Muscle of leg (tissue), 16 donors: ENCODE measurements at places on chromosomes 11 and 22. TPM values are rescaled to one million over a fixed set of nuclear protein-coding genes. Genes with fewer than 3 reads are reported as not detected.
A peak's percentile ranks its signal among the peaks of the same experiment; 100 is the strongest.

GSTT2B gene
- total RNA-seq, result 4.5 TPM

- DNase-seq, result no peak
- H3K27me3 ChIP-seq, result no peaks in the 10 kb centered on the region
- H3K27ac ChIP-seq, result no peak overlapping the region
- H3K4me1 ChIP-seq, result peaks cover 4% of the 10 kb centered on the region
Observed at GRCh38 chr22:30649430-30650007, 13.9 kb downstream of the SLC35E4 start.

DNA sequence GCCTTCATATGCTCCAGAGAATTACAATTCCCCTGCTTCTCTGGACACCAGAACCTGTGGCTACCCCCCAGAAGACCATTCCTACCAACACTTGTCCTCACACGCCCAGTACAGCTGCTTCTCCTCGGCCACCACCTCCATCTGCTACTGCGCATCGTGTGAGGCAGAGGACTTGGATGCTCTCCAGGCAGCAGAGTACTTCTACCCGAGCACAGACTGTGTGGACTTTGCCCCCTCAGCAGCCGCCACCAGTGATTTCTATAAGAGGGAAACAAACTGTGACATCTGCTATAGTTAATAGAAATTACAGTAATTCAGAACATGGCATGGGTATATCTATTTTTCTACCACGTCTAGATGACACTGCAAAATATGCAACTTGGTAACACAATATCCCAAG is 9.8 kb downstream of the POU2AF3 start:
- peak; percentile 79 for DNase-seq
- no peaks in the 10 kb centered on the region for H3K36me3 ChIP-seq
- peak overlapping the region; percentile 3 for H3K27ac ChIP-seq
- H3K4me3 ChIP-seq, result no peak overlapping the region

DNA sequence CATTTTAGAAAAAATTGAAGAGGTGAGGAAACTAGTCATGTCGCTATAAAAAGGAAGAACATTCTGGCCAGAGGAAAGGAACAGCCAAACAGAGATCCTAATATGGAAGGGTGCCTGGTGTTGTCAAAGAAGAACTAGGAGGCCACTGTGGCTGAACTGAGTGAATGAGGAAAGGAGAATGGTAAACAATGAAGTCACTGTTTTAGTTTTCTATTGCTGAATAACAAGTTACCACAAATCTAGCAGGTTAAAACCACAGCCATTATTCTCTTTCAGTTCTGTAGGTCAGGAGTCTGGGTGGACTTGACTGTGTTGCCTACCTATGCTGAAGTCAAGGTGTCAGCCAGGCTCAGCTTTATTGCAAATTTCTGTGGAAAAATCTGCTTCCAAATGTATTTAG is 549.3 kb upstream of the CCDC90B start:
- no peaks in the 10 kb centered on the region for H3K36me3 ChIP-seq
- no peak for DNase-seq
- no peak overlapping the region for H3K4me3 ChIP-seq
- no peaks in the 10 kb centered on the region for H3K4me1 ChIP-seq

DNA sequence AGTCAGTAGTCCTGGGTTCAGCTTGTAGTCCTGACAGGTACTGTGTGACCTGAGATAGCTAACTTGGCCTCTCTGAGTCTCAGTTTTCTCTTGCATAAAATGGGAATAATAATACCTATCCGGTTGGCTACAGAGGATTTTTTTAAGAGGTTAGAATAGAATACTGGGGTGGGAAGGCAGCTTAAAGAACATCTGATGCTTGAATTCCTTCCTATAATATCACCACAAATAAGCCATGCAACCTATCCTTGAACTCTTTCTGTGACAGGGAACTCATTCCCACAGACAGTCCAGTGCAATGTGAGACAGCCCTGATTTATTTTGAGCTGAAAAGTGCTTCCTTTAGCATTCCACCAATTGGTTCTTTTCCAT is 110.1 kb downstream of the CCDC81 start:
- H3K4me3 ChIP-seq, result no peak overlapping the region
- peaks cover 31% of the 10 kb centered on the region for H3K4me1 ChIP-seq
- H3K27me3 ChIP-seq, result no peaks in the 10 kb centered on the region
- peak overlapping the region; percentile 43 for H3K27ac ChIP-seq
- H3K36me3 ChIP-seq, result no peaks in the 10 kb centered on the region

DNA sequence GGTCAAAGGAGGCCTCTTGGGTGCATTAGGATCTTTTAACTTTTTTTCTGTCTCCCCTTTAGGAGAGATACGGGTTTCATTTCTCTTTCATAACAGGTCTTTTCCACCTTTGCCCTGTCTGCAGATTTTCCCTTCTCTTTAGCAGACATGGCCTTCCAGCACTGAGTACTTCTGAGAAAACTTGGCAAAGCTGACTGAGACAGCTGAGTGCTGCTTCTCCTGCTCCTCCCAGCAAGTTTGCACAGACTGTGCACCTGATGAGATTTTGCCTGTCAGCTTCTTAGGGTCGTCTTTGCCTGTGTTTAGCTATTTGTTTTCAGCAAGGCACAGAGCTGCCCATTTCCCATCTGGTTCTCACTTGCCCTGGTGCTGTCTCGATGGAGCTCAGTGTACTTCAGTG is 87.5 kb upstream of the TBCEL start:
- DNase-seq, result peak; percentile 56
- no peak overlapping the region for H3K27ac ChIP-seq
- H3K4me3 ChIP-seq, result no peak overlapping the region
- peaks cover 9% of the 10 kb centered on the region for H3K27me3 ChIP-seq
- no peaks in the 10 kb centered on the region for H3K36me3 ChIP-seq

LUZP2 gene
- total RNA-seq, result 3.6 TPM

KCTD14 gene
- total RNA-seq, result 0.89 TPM

OR10D3 gene
- under 0.01 TPM for total RNA-seq

NAV2 gene
- 25.7 TPM for total RNA-seq

MN1 gene
- 9.9 TPM for total RNA-seq

- DNase-seq, result no peak
- no peak overlapping the region for H3K27ac ChIP-seq
- H3K36me3 ChIP-seq, result no peaks in the 10 kb centered on the region
- H3K27me3 ChIP-seq, result no peaks in the 10 kb centered on the region
- peaks cover 24% of the 10 kb centered on the region for H3K4me1 ChIP-seq
- H3K4me3 ChIP-seq, result no peak overlapping the region
Observed at GRCh38 chr11:73233692-73234470, 15.8 kb downstream of the P2RY2 start.

DNA sequence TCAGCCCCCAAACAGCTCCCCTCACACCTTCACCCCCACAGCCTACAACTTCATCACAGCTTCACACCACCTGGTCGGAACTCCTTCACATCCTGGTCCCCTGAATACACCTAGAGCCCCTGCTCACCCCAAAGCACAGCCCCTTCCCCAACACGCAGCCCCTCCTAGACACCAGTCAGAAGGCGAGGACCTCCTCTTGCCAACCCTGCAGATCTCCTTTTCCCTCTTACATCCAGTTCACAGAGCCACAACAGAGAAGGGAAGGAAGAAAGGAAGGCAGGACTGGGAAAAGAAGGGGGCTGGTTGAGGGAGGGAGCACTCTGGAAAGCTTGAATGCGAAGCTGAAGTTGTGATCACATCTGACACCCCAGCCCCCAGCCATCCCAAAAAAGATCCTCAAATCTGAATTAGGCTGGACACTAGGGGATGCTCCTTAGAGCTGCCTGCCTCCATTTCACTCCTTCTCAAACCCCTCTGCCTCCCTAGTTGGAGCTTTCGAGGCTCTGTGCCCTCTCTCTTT is 629 bp downstream of the CCKBR start:
- DNase-seq, result no peak
- H3K36me3 ChIP-seq, result no peaks in the 10 kb centered on the region
- no peak overlapping the region for H3K27ac ChIP-seq
- H3K27me3 ChIP-seq, result peaks cover 46% of the 10 kb centered on the region
- no peak overlapping the region for H3K4me3 ChIP-seq

- H3K36me3 ChIP-seq, result peaks cover 33% of the 10 kb centered on the region
- no peaks in the 10 kb centered on the region for H3K4me1 ChIP-seq
- no peak overlapping the region for H3K27ac ChIP-seq
- no peak overlapping the region for H3K4me3 ChIP-seq
- no peaks in the 10 kb centered on the region for H3K27me3 ChIP-seq
Observed at GRCh38 chr22:29658176-29658575, 54.7 kb downstream of the NF2 start.

- H3K36me3 ChIP-seq, result no peaks in the 10 kb centered on the region
- DNase-seq, result no peak
- H3K4me3 ChIP-seq, result no peak overlapping the region
- no peaks in the 10 kb centered on the region for H3K27me3 ChIP-seq
Observed at GRCh38 chr11:134372536-134372935, 39.5 kb downstream of the B3GAT1 start.

GRCh38 chr22:40684728-40685127 is 5.4 kb downstream of the MCHR1 start:
- H3K4me3 ChIP-seq, result no peak overlapping the region
- H3K4me1 ChIP-seq, result peaks cover 18% of the 10 kb centered on the region
- peaks cover 7% of the 10 kb centered on the region for H3K27me3 ChIP-seq
- no peaks in the 10 kb centered on the region for H3K36me3 ChIP-seq
- H3K27ac ChIP-seq, result no peak overlapping the region
